ENCODE measurements at places on chromosomes 4 and X.

- DNase-seq = peak; percentile 5
These were observed 75.4 kb downstream of the FBXW7 start for GRCh38 chr4:152460488-152460887.

DNA sequence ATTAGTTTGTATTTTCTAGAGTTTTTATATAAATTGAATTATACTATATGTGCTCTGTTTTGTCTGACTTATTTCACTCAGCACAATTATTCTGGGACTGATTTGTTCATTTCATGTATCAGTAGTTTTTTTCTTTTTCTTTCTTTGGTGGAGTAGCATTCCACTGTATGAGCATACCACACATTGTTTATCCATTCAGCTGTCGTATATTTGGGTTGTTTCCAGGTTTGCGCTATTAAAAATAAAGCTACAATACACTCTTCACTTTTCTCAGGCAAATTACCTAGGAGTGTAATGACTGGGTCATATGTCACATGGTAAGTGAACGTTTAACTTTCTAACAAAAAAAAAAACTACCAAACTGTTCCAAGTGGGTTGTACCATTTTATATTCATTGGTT is 9.6 kb upstream of the OTUD4 start:
- DNase-seq = no peak

- peak; percentile 63 for DNase-seq
These were observed at the start of gene PDGFC for GRCh38 chr4:156971676-156972378. Gene PDGFC, minus strand, starts transcription at chr4:156971799. Its CDS starts 896 bp downstream, at chr4:156970903.

DNA sequence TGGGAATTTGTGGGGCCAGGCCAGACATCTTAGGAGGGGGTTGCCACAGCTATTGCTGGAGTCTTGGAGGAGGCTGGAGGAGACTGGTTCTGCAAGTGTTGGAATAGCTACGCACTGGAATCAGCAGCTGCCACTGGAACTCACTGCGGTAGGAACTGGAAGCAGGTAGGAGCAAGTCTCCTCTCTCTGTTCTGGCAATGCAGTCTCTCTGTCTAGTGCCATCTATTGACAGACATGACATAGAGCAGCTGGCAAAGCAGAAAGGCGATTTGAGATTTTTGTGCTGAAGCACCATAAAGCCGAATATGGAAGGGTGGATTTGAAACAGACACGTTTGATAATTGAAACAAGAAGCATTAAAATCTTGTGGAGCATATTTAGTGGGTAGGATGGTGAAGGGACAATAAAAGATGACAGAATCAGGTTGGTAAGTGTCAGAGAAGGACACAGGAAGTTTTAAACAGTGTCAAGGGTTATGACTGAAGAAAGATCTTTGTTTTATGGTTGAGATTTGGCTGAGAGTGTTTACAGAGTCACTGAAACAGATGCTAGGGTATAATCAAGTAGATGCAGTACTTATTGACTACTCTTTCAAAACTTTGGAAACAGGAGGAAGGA is 23.5 kb upstream of the SYNPO2 start:
- no peak for DNase-seq

GRCh38 chr4:153792618-153793247 is 3.9 kb upstream of the SFRP2 start:
- DNase-seq = no peak

DNA sequence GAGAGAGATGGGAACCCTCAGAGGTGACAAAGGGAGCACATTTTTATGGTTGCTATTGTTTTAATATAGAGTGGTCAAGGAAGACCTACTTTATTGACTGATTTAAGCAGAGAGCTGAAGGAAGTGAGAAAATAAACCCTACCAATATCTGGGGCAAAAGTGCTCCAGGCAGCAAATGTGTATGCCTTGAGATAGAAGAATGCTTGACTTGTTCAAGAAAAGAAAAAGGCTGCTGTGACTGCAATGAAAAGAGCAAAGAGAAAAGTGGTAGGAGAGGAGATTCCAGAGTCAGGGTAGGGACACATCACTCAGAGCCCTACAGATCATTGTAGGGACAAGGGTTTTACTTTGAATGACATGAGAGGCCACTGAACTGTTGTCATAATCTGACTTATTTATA is 26.0 kb downstream of the STAP1 start:
- DNase-seq = no peak

- DNase-seq = no peak
These were observed 102.8 kb upstream of the MXRA5 start for GRCh38 chrX:3449287-3449686.

DNA sequence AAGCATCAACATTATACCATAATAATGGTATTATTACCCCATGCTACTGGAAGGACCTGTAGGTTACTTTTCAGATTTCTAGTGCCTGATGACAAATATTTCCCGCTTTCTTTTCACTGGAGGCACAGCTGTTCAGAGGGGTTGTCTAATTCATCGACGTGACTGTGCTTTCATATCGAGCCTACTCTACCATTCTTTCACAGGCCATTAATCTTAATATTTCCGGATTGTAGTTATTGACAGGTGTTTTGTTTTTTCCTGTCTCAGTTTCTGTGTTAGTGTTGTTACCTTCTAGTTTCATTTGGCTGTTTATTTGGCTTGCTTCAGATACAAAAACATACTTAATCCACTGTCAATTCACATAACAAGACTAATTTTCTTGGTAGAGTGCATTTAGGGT is 330.9 kb downstream of the SPOCK3 start:
- no peak for DNase-seq

DNA sequence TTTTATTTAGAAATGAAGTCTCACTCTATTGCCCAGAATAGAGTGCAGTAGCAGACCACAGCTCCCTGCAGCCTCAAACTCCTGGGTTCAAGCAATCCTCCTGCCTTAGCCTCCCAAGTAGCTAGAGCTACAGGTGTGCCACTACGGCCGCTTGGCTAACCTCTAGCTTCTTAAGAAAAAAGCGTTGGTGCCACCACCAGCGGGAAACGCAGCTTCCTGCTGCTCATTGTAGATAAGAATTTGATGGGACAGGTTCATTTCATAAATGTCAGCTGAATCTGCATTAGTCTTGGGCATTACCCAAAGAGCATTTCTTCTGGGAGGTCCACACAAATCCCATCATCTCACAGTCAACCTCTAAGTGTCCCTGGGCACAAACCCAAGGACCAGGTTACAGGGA is 33.2 kb upstream of the NAP1L5 start:
- DNase-seq = no peak

- no peak for DNase-seq
These were observed 89.6 kb downstream of the KCNIP4 start for GRCh38 chr4:21858971-21859370.

GRCh38 chrX:47231167-47231566 is 1.6 kb upstream of the USP11 start:
- DNase-seq = no peak

DNA sequence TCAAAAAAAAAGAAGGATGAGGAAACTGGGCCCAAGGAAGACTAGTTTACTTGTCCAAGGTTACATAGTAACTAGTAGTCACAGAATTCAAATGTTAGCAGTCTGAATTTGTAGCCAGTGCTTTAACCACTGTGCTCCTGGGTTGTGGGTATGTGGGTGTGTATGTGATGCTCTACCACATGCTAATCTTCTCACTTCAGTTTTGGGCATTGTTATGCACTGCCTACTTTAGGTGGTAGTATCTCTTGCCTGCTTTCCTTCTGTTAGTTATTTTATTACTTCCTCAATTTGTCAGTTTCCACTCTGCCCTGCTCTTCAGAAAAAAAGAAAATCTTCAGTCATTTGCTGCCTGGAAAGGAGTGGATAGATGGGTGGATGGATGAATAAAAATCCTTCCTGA is 219.2 kb downstream of the RPA4 start:
- DNase-seq = no peak

DNA sequence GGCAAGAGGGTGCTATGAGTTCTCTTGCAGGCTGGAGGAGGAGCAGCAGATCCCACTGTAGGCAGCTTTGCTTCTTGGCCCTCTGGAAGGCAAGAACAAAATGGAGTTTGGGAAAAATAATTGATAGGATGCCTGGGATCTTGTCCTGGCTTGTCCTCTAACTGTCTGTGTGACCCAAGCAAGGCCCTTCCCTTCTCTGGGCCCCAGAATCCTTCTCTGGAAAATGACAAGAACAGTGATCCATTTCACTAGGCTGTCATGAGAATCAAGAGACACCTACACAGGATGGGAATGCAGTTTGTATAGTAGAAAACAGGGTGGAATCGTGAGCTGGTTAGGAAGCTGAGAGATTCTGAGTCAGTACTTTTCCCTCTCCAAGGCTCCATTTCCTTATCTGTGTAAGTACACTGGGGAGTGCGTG is 133.3 kb downstream of the PJA1 start:
- DNase-seq = no peak

DNA sequence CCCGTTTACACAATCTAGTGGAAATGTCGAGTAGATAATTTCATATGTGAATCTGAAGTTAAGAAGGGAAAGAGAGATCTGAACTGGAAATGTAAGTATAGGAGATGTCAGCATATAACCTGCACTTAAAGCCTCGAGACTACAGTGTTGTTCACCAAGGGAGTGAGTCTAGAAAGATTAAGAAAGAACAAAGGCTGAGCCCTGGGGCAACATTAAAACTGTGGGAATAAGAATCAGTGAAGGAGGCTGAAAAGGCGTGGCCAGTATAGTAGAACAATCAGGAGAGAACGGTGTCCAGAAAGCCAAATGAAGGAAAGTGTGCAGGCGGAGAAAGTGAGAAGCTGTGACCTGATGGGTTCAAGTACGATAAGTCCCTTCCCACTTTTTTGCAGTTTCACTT is 118.8 kb upstream of the TENM3 start:
- no peak for DNase-seq

DNA sequence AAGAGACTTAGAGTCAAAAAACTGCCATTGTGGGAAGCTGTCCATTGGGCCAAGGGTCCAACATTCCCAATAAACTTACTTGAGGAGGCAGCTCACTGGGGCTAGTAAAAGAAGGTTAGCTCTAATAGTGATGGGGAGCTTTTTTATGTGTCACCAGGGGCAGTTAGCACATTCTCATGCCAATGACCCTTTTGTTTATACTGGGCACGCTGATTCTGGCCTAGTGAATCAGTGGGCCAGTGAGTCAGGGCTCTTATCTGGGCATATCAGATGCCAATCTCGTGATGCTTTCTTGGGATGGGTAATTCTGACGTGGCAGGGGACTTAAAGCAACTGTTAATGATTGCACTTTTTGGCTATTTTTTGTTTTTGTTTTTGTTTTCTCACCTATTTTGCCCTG is 27.8 kb downstream of the TCEAL1 start:
- DNase-seq = no peak

DNA sequence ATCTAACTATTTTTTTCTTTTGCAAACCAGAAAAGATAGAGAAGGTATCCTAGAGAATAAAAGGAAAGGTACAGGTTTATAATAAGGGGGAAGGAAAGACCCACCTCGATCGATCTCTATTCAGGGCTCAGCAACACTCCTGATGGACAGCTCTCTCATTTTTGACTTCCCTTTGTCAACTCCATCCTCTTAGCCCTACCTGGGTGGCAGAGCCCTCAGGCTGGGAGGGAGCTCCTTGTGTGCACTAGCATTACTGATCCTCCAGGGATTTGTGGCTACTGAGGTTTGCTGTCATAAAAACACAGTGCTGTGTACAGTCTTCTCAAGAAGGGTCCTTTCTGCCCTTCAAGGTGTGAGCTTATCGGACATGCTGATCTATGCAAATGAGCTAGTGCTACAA is 111.0 kb downstream of the MID1 start:
- no peak for DNase-seq

- no peak for DNase-seq
These were observed 15.8 kb upstream of the GYPE start for GRCh38 chr4:143921181-143921580.

GRCh38 chr4:48909697-48910096 is 3.1 kb upstream of the OCIAD2 start:
- DNase-seq = no peak

GRCh38 chr4:74451214-74451661 is 6.3 kb downstream of the AREG start:
- no peak for DNase-seq

DNA sequence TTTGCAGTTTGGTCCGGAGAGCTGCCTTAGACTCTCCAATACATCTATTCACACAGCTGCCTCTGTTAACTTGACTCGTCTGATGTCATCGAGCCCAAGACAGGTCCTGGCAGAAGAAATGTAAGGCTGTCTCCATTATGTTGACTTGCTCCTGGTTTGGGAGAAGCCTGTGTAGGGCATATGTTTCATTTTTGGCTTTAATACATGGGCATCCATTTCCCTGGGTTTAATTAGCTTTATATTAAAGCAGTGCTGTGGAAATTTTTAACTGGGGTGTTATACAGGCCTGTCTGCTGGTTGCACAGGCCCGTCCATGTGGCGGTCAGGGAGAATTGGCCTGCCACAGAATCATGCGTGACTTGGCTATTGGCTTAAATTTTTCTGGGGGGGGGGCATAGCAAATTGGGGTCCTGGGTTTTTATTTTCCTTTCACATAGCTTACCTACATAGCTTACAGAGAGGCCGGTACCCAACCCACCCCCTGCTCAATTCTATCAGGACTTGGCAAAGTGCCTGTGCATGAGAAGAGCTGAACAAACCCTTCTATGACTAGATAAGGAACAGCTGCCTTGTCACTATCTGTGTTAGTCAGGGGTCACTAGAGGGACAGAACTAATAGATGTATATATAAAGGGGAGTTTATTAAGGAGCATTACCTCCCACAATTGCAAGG is 123.5 kb upstream of the WDR1 start:
- DNase-seq = no peak

DNA sequence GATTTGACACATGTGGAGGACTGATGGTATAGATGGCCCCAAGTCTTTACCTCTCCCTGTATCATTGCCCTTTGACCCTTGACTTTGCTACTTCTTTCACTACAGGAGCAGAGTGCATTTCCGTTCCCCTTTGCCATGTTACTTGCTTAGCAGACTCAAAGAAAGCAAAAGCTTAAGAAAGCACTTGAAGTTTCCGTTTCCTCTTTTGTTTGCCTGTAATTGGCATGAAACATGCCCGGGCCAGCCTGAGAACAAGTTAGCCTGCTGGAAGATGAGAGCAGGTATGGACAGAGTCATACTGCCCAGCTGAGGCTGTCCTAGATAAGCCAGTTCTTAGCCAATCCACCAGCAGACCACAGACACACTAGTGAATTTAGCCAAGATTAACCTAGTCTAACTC is 206.0 kb downstream of the BCOR start:
- no peak for DNase-seq

DNA sequence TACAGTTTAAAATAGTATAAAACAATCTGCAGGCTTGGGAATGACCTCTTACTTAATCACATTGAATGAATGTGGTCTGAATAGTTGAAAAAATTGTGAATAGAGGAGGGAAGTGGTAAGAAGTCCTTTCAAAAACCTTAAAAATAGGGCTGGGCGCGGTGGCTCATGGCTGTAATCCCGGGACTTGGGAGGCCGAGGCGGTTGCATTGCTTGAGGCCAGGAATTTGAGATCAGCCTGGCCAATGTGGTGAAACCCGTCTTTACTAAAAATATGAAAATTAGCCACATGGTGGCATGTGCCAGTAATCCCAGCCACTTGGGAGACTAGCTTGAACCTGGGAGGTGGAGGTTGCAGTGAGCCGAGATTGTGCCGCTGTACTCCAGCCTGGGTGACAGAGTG is 36.5 kb downstream of the HERC3 start:
- no peak for DNase-seq

DNA sequence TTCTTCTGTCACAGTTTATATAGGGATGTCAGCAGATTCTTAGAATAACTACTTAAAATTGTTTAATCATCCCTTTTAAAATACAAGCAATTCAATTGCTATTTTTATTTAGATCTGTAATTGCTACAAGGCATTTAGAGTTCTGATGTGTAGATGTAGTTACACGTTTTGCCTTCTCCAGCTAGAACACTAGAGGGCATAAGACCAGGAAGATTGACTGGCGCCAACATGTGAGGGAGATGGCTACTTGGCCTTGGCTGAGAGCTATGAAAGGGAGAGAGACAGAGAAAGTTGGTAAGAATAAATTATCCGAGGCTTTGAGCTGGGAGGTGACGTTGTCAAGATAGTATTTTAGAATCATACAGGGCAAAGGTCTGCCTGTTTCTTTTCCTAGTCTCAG is 563.7 kb upstream of the PRKX start:
- DNase-seq = no peak

Measured in muscle of arm (tissue), 14 donors.